MCF 10A (cell line): ENCODE measurements at places on chromosomes 11 and 22.

GRCh38 chr11:909406-909805, 1.2 kb downstream of the CHID1 start:
- DNase-seq, result no peak

DNA sequence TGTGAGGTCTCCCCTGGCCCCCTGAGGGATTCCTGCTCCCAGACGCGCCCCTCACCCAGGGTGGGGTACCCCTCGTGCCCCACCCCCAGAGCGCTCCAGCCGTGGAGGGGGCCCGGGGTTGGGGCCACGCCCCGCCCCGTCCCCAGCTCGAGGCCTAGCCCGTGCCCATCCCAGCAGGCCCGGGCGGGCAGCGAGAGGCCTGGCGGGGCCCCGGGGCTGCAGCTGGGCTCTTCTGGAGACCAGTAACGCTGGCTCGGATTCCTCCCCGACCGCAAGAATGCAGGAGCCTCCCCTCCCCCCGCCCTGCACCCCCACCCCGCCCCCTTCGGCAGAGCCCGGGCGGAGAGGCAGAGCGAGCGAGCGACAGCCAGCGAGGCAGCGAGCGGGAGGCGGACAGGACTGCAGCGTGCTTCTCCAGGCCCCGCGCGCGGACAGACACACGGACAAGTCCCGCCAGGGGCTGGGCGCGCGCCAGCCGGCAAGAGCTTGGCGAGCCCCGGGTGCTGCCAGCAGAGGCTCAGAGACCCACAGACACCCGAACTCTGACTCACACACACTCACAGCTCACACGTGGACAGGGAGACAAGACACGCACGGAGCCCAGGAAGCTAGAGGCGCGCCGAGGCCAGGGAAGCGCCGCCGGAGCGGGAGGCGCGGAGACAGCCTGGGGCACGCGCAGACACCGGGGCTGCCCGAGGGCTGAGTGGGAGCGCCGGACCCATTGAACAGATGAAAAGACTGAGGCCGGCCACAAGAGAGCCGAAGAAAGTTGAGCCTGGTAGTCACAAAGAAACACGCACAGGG, 15.2 kb downstream of the BCL9L start:
- DNase-seq, result peak; percentile 85

- DNase-seq, result no peak
Observed at GRCh38 chr11:64110465-64111375, 55.2 kb downstream of the MACROD1 start.

- DNase-seq, result no peak
Observed at GRCh38 chr11:85718126-85718943, 32.3 kb upstream of the CCDC89 start.

GRCh38 chr11:86593833-86594232, 78.6 kb downstream of the ME3 start:
- no peak for DNase-seq

DNA sequence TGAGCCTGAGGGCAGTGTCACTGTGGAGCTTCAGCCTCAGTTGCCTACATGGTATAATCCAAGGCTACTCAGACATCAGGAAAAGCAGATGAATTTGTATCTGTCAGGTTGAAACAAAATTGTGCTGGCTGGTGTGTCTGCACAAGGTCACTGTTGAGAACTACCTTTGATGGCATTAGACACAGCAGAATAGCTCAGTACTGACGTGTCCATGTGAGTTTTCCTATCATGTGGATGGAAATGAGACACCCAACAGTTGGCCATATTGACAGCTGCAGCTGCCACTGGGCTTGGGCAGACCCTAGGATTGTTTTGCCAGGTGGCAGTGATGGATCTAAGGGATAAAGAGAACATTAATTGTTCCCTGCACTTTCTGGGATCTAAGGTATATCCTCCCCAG, 15.8 kb downstream of the CCDC134 start:
- no peak for DNase-seq

DNA sequence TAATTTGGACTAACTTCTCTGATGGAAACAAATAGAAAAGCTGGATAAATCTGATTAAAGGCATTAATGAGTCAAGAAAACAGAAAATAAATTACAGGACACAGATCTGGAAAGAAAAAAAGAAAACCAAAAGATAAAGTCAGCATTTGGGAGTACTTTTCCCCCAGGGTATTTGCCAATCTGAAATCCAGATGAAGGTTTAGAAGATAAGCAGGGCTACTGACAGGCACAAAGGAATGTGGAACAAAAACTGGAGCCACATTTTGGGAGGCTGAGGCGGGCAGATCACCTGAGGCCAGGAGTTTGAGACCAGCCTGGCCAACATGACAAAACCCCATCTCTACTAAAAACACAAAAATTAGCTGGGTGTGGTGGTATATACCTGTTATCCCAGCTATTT, 57.2 kb downstream of the SBF2 start:
- no peak for DNase-seq

- no peak for DNase-seq
Observed at GRCh38 chr11:122690801-122691548, 35.5 kb downstream of the UBASH3B start.

DNA sequence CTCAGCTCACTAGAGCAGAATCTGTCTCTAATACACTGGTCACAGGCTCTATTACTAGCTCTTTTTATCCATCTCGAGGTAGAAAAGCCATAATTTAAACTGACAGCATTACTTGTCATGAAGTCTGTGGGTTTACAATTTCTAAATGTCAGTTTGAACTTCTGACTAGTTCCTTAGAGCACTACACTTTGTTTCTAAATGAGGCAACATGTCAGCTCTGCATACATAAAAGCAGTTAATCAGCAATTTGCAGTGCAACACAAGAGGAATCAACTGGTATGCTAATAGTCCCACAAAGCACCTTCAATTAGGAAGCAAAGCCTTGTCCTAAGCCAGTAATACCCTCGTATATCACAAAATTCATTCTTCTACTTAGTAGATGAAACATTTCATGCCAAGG, 321.3 kb downstream of the TTC28 start:
- no peak for DNase-seq

DNA sequence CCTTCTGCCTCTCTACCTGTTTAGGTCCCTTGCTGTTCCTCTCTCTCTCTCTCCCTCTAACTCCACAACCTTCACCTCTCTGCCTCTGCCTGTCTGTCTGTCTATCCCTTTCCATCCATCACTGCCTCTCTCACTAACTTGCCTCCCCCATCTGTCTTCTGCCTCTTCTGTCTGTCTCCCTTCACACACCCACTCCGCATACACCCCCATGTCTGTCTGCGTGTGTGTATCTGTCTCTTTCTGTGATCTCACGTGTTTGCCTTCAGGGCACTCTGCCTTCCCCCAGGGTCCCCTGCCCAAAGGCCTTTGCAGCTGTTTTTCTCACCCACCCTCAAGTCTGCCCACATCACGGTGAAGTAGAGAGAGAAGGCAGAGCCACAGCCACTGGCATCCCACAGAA, 7.9 kb downstream of the RTN4RL2 start:
- DNase-seq, result no peak

- DNase-seq, result no peak
Observed at GRCh38 chr11:69659591-69659990, 15.6 kb downstream of the LTO1 start.

DNA sequence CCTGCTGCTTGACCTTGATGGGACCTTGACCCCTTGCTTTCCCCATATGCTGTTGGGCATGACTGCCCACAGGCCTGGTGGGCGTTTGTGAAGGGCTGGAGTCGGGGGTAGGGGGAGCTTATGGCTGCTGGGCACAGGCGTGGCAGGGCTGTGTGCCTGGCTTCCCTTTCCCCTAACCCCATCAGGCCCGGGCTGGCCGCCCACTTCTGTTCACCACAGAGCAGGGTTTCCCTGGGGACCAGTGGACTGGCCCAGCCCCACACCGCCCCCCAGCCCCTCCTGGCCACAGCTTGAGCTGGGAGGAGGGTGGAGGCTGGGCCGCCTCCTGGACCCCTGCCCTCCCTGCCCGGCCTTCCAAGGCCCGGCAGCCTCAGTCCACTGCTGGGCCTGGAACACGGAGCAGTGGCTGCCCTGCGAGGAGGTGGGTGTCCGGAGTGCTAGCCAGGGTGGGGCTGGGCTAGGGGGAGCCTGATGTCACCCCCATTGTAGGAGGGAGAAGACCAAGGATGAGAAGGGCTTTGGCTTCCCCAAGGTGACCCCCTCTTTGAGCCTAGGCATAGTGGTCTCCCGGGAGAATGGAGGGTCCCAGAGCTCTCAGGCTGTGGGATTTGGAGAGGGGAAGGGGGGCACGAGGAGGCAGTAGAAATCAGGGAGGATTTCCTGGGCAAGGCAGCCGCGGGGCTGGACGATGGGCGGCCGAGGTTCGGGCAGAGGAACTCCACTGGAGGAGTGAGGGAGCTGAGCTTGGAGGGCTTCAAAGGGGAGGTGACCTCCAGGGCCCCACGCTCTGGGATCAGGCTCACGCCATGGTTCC, at the start of gene AIFM3:
TSS of gene AIFM3 (plus strand) at position 373 of the 814 bp plus-strand sequence. CDS start 690 bp downstream, outside the sequence.
- no peak for DNase-seq

GRCh38 chr11:60918251-60918938, 4.4 kb downstream of the TMEM109 start:
- DNase-seq, result no peak

- DNase-seq, result no peak
Observed at GRCh38 chr22:32557444-32557843, 82.8 kb downstream of the FBXO7 start.

DNA sequence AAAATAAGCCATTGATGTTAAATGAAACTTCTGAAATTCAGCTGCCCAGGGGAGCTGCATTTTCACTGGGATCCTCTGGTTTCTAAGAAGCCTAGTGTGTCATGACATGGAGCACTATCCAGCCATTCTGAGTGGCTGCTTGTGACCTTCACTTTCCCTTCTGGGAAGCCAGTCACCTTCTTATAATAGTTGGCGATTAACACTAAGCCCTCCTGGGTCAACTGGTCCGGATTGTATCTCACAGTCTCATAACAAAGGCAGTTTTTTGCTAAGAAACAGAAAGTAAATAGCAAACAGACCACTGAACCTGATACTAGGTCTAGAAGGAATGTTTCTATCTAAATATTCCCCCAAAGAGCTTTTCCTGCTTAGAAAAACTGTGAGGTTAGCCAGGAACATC, 7.9 kb downstream of the CSRP3 start:
- DNase-seq, result no peak

DNA sequence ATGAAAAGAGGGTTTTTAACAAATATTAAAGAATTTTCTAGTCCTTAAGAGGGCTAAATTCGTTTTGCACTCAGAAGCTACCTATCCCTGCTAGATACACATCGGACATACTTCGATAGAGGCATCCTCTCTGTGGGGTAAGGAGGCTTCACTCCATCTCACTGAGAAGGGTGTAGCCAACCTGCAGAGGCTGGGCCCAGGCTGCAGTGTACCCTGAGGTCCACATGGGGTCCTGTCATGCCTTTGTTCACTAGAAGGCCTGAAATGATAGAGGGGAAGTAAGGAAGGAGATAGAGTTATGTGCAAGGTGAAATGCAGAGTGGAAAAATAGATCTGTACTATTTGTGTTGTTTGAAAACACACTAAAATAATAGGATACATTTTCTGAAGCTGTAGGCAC, 45.6 kb downstream of the IGSF9B start:
- no peak for DNase-seq

DNA sequence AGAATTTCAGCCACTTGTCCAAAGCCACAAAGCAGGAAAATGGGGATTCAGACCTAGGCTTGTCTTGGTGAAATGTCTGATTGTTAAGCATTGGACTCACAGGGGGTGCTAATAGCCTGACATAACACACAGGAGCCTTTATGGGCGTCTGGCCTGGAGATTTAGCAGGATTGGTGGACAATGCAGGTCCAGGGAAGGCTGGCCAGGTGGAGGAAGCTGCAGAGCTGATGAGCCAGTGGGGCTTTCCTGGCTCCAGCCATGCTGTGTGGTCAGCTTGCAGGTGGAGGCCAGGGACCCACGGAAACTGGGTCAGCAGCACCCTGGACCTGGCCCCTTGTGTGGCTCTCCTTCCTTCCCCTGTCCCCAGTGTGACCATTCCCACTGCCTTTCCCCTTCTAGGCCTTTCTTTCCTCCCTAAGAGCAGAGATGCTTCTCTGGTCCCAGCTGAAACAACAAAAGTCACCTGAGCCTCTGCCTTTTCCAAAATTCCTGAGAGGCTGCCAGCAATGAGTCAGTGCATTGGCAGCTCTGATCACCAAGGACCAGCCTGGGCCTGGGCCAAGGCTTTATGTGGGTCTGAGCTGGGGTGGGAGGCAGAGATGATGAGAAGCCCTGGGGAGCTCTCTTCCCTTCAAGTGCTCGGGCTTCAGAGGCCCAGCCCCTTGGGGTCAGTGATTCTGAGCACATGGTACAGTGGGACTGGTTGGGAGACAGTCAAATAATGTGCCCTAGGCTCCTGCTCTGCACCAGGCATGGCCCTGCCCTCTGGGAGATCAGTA, 85.2 kb downstream of the CCDC81 start:
- DNase-seq, result peak; percentile 90

DNA sequence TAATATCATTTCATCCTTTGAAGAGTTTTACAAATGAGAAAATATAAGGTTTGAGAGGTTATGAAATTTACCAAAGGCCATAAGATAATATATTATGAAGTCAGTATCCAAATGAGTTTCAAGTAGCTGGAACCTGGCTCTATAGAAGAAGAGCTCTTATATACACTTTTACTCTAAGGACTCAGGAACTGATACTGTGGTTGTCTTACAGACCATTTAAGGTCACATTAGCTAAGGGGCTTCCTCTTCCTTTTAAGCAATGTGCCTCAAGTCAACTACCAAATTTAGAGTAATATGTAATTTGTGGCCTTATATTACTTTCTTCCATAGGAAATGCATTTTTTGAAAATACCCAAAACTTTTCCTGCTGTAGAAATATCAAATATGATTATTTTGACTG, 369.3 kb downstream of the DLG2 start:
- DNase-seq, result no peak

- no peak for DNase-seq
Observed at GRCh38 chr22:23415490-23415851, 164.6 kb downstream of the IGLL1 start.

GRCh38 chr11:85867751-85868150, 12.6 kb downstream of the CCDC83 start:
- DNase-seq, result no peak

DNA sequence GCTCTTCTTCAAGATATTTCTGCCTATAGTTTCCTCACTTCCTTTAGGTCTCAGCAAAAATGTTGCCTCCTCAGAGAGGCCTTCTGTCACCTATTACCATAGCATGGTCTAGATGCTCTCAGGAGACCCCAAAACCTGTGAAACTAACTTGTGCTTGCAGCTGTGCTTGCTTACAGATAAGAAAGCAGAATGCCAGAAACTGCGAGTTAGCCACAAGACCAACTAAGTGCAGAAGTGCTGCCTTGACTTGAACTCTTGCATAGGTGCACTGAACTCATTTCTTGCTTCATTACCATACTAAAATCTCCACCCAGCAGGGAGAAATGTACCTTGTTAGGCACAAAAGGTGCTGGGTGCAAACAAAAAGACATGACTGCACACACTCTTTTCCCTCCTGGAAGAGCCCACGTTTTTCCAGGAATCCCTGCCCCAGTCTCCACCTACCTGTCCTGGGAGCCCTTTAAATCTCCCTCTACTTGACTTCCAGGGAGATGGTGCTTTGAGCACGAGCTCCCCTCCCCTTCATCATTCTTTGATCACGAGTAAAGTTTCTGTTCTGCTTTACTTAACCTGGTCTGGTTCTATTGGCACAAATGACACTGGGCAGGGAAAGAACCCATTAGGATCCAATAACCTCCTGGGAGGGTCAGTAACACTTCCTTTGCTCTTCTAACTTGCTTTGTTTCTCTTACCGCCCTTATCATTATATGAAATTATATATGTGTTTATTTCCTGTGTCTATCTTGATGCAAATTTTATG, 137.7 kb upstream of the DDI1 start:
- DNase-seq, result no peak

GRCh38 chr11:61577383-61578118, 3.3 kb downstream of the SYT7 start:
- no peak for DNase-seq
